Testis (tissue), 5 donors: ENCODE measurements at places on chromosomes 12 and 14. TPM values are rescaled to one million over a fixed set of nuclear protein-coding genes. Genes with fewer than 3 reads are reported as not detected.

Gene ITFG2
- polyA plus RNA-seq = 32.6 TPM

Gene ERP29
- 129 TPM for polyA plus RNA-seq

Gene ACSM4
- polyA plus RNA-seq = 1.3 TPM

Gene AMDHD1
- 0.67 TPM for polyA plus RNA-seq

Gene KLRB1
- polyA plus RNA-seq = 1.5 TPM

Gene POP5
- polyA plus RNA-seq = 28.1 TPM

Gene CACNA2D4
- 10.8 TPM for polyA plus RNA-seq

Gene IGF1
- polyA plus RNA-seq = 16.2 TPM

Gene VWF
- 68.3 TPM for polyA plus RNA-seq

Gene PTGER2
- polyA plus RNA-seq = 5.3 TPM

Gene FOXG1
- polyA plus RNA-seq = 9.0 TPM

Gene TMPRSS12
- polyA plus RNA-seq = 65.6 TPM

Gene TTC9
- 1.5 TPM for polyA plus RNA-seq

Gene HECTD1
- 124 TPM for polyA plus RNA-seq

Gene CIROP
- polyA plus RNA-seq = not detected

Gene GSC
- polyA plus RNA-seq = 0.51 TPM

Gene SMOC1
- polyA plus RNA-seq = 88.2 TPM

Gene PRIMA1
- polyA plus RNA-seq = 7.3 TPM

Gene OS9
- polyA plus RNA-seq = 121 TPM

Gene NUP37
- polyA plus RNA-seq = 38.1 TPM

Gene PROX2
- 0.08 TPM for polyA plus RNA-seq

Gene GAPDH
- 1,857 TPM for polyA plus RNA-seq

Gene PEX5
- 120 TPM for polyA plus RNA-seq

Gene ASB2
- 3.5 TPM for polyA plus RNA-seq

Gene GPR132
- 1.2 TPM for polyA plus RNA-seq

Gene CCER1
- polyA plus RNA-seq = 77.3 TPM

Gene DHRS2
- 4.1 TPM for polyA plus RNA-seq

Gene GLIPR1L2
- polyA plus RNA-seq = 35.9 TPM

Gene PNP
- 18.9 TPM for polyA plus RNA-seq

Gene MYRFL
- 8.0 TPM for polyA plus RNA-seq

Gene TPPP2
- polyA plus RNA-seq = 490 TPM

Gene ESRRB
- polyA plus RNA-seq = 3.3 TPM

Gene NOVA1
- polyA plus RNA-seq = 15.5 TPM

Gene INHBC
- 2.1 TPM for polyA plus RNA-seq

Gene GNB3
- polyA plus RNA-seq = 1.6 TPM

Gene MBD6
- 86.6 TPM for polyA plus RNA-seq

Gene C14orf180
- 0.86 TPM for polyA plus RNA-seq

Gene PIANP
- 7.6 TPM for polyA plus RNA-seq

Gene C12orf56
- 21.8 TPM for polyA plus RNA-seq
